NCI-H1930 (cell line): ENCODE measurements at places on chromosomes 16 and 17.

DNA sequence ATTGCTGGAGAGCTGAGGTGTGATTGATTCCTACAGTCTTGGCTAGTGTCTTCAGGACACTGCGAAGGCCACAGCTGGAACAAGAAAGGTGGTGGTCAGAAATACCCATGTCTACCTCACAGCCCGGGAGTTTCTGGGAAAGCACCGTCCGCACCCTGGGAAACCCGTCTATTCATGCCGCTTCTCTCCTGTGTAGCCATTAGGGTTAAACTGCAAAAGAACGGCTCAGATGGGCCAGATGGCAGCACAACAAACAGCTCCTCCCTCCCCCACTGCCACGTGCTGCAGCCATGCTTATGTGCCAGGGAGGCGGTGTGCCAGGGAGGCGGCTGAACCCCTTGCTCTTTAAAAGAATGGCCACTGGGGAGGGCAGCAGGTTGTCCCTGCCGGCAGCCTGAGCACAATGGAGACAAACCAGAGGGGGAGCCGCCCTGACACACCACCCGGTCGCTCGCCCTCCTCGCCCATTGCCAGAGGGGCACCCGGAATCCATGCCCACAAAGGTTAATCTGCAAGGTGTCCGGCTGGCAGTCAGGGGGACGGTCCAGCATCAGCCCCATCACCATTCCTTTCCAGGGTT, 65.2 kb downstream of the CYTH1 start:
- no peak for DNase-seq

DNA sequence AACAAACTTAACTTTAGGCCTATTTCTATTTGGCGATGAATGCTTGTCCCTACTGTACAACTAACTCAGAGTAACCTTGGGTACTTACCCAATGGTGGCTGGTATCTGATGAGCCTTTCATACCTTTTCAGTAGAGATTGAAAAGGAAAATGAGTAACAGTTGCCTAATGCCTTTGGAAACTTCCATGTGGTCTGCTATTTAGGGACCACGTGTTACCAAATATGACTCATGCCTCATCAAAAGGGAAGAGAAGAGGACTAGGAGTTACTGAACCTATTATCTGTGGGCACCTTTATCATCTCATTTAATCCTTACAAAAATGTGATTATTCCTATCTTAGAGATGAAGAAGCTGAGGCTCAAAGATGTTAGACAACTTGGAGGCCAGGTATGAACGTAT, 8.1 kb downstream of the MYOCD start:
- no peak for DNase-seq

GRCh38 chr17:67993998-67994361, 2.3 kb downstream of the C17orf58 start:
- DNase-seq = peak; percentile 49

- DNase-seq = no peak
These were observed 8.2 kb upstream of the FOXN1 start for GRCh38 chr17:28497931-28498330.

- no peak for DNase-seq
These were observed 5.4 kb upstream of the BBS2 start for GRCh38 chr16:56525236-56525635.

DNA sequence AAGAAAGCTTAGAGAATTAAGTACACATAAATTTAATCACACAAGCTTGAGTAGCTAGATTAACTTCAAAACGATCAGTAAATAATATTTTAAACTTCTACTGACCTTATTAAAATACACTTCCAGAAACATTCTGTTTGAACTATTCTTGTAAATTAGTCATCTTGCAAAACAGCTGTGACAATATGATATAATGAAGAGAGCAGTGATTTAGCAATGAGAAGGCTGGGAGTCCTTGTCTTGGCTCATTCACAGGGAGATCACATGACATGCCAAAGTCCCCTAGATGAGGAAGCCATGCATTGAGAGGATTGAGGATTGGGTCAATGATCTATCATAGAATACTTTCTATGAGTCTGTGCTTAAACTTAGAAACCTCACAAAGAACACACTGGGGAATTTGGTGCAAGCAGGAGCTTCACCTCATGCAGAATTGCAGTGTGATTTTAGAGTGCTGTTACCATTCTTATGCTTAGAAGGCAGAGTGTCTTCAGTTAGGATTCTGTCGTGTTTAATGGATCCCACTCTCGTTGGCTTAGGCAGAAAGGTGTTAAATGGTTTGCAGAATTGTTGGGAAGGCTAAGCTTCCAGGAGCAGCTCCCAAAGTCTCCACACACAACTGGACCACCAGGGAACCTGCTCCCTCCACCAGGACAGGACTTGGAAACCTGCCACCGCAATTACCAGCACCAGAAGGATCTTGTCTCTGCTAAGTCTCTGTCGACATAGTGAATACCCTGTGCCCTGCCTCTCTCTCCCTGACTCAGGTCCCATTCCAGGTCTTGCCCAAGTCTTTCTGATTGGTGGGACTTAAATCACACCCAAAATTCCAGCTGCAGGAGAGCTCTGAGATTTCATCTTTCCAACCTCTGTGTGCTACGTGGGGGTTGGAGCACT, 87.1 kb downstream of the USP22 start:
- no peak for DNase-seq

- DNase-seq = no peak
These were observed 61.0 kb upstream of the MAF start for GRCh38 chr16:79661578-79661977.

- no peak for DNase-seq
These were observed 7.4 kb downstream of the GSDMA start for GRCh38 chr17:39970157-39970692.

DNA sequence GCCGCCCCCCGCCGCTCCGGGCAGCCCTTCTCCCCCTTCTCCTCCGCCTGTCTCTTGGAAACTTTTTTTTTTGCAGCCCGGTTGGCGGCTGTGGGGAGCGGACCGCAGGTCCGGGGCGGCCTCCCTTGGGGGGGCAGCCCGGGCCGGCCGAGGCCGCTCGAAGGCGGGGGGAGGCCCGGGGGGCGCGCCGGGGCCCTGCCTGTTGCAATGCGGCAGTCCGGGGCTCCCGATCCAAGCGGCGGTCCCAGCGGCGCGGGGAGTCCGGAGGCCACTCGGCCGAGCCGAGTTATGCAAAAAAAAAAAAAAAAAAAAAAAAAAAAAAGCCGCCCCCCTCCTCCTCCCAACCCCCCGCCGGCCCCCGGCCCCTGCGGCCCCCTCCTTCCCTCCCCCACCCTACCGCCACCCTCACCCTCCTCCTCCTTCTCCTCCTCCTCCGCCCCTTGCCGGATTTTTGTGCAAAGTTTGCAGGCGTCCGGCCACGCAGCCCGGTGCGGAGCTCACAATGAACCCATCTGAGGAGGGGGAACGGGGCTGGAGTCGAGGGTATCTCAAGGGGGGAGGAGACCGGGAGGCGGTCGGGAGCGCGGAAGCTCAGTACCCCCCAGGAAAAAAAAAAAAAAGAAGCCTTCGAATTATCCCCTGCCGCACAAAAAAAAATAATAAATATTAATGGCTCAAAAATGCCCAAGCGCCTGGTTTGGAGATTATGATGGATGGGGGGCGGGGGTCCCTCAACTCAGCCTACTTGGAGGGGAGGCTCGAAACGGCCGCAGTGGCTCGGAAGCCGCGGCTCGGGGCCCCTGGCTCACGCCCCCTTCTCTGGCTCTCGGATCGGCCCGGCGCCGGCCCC, at the start of gene ZNF423:
ZNF423 (minus strand) TSS at position 291 of the 850 bp plus-strand sequence. CDS start 338 bp downstream, outside the sequence.
- DNase-seq = no peak

DNA sequence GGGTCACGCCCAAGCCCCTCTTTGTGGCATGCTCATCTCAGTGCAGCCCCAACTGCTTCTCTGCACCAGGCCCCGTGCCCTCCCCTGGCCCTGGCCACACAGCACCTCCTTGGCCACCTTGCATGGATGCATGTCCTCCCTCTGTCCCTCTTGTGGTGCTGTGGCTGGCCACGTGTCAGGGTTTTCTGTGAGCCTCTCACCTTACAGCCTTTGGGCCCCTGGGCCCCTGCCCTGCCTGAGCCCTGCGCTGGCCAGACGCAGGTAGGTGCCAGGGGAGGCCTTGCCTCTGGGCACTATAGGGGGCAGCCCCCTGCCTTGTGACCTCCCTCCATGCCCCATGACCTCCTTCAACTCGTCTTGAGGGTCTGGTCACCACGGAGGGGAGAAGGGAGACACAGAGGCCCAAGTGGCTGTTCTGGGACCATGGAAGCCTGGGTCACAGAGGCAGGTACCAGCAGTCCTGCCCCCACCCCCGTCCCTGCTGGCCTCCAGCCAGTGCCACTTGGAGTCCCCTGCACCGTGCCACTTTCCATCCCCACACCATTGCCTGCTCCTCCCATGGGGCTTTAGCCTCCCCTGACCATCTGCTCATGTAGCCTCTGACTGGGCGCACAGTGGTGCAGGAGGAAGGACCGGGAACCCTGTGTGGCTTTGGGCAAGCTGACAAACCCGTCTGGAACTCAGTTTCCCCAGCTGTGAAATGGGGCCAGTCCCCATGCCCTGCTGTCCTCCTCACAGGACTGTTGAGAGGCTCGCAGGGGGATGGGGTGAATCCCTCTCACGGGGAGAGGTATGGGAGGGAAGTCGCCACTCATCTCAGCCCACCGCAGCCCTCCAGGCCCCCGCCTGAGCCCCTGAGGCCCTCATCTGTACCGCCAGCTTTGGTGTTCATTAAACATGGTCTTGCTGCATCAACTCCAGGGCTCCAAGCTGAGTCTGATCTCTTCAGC, 11.5 kb upstream of the ATP6V0C start:
- no peak for DNase-seq

GRCh38 chr16:19677402-19677801, 40.6 kb downstream of the KNOP1 start:
- no peak for DNase-seq

- no peak for DNase-seq
These were observed 6.5 kb upstream of the NPIPB7 start for GRCh38 chr16:28478506-28479180.

- DNase-seq = no peak
These were observed 36.0 kb downstream of the ARHGAP23 start for GRCh38 chr17:38464251-38464722.

DNA sequence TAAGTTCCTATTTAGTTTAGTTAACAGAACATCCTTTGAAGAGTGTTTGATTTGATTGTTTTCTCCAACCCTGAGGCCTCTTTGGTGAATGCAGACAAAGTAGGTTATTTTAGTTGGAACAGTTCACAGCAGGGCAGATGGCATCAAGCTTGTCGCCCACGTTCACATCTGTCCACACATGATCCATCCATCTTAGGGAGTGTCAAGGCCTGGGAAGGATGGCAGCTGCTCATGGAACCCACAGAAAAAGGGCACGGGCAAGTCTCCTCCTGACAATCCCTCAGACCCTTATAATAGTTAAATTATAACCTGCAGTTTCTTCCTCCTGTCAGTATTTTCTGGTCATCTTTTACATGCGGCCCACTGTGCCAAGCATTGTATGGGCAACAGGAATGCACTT, 60.2 kb downstream of the KNOP1 start:
- no peak for DNase-seq

GRCh38 chr16:66569131-66569530, 2.9 kb downstream of the CMTM1 start:
- DNase-seq = no peak

DNA sequence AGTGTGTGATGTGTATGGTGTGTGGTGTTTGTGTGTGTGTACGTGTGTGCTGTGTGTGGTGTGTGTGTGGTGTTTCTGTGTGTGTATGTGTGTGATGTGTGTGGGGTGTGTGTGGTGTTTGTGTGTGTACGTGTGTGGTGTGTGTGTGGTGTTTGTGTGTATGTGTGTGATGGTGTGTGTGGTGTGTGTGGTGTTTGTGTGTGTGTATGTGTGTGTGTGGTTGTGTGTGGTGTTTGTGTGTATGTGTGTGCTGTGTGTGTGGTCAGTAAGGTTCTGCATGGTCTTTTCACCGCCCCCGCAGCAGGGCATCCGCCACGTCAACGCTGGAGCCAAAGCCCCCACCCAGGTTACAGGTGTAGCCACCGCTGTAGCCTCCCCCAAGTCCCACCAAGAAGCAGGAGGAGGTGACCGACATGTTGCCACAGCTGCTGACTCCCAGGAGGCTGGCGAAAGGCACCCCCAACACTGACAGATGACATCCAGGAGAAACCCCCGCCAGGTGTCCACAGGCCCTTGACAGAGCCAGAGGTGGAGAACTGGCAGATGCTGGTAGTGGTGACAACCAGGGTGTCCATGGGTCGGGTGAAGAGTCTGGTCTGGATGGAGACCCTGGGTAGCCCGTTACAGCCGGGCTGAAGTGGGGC, 9.3 kb upstream of the KRT17 start:
- DNase-seq = no peak

DNA sequence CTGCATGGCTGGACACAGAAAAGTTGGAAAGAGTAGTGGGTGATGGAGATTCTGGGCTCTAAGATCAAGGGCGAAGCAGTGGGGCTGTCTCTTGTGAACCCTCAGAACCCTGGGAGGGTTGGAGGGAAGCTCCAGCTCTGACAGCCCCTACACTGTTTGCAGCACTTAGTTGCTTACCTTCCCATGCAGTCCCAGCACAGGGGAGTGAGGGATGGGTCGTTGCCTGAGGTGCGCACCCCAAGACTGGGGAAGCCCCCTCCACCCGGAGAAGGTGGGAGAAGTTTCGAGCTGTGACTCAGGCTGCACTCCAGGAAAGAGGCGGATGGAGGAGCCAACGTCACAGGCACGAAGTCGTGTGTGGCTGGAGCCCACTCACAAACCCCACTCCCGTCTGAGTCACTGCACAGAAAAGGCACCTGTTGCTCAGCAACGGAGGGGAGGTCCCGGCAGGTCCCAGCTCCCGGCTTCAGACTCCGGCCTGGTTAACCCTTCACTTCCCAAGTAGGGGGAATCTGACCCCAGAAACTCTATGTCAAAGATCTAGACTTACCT, 60.1 kb downstream of the AIPL1 start:
- DNase-seq = no peak

GRCh38 chr17:2335726-2336214, 487 bp downstream of the TSR1 start:
- no peak for DNase-seq

- DNase-seq = no peak
These were observed 32.2 kb downstream of the APPBP2 start for GRCh38 chr17:60493847-60494321.

- DNase-seq = no peak
These were observed 10.4 kb upstream of the KRT10 start for GRCh38 chr17:40832840-40833239.

DNA sequence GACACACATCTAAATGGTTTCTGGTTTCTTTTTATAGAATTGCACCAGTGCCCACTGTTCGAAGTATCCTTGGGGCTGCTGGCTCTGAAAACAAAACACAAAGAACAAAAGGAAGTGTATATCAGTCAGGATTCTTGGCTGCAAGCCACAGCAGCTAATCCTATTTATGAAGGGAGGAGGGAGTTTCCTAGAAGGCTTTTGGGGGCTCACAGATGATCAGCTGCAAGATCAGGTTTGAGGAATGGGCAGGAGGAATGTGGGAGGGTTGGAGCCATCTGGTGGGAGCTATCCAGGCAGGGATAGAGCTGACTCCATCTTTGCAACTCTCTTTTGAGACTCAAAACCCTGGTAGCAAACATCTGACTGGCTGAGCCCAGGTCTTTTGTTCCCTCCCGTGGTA, 118.3 kb upstream of the EEF2KMT start:
- DNase-seq = no peak

- no peak for DNase-seq
These were observed 2.6 kb downstream of the GTF3C1 start for GRCh38 chr16:27547134-27547533.

DNA sequence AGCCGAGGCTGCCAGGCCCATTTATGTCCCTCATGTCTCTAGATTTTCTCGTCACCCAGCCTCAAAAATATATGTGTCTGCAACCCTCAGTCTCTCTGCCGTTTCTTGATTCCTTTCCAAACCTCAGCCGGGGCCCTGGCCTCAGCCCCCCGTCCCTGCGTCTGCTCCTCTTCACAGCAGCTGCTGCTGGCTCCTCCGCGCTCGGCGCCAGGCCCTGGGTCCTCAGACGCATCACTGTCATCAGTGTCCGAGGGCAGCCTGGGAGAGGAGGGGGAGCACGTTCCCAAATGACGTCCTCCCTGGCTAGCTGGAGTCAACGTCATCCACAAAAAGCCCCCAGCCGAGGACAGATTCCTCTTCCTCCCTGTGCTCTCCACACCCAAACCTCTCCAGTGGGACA, 2.3 kb downstream of the TSR3 start:
- DNase-seq = no peak
